ENCODE measurements at places on chromosomes 4 and X. TPM values are rescaled to one million over a fixed set of nuclear protein-coding genes. Genes with fewer than 3 reads are reported as not detected.

The MAGEA9B gene
- not detected for total RNA-seq

The FAM184B gene
- total RNA-seq = under 0.01 TPM

The TLR2 gene
- total RNA-seq = 0.44 TPM

The LAS1L gene
- 38.0 TPM for total RNA-seq

The NEIL3 gene
- 14.6 TPM for total RNA-seq

The ZAR1 gene
- under 0.01 TPM for total RNA-seq

The SH3TC1 gene
- 2.0 TPM for total RNA-seq

The CTPS2 gene
- total RNA-seq = 10.0 TPM

The ZDHHC15 gene
- 0.11 TPM for total RNA-seq

The PNMA6A gene
- total RNA-seq = 3.5 TPM

The TMEM150C gene
- 0.44 TPM for total RNA-seq

The CITED1 gene
- 0.37 TPM for total RNA-seq

The SPATA4 gene
- 0.37 TPM for total RNA-seq

The RCHY1 gene
- total RNA-seq = 25.7 TPM

The DSPP gene
- total RNA-seq = not detected

The PDZD4 gene
- 0.22 TPM for total RNA-seq

The RELL1 gene
- 90.5 TPM for total RNA-seq

The TAF9B gene
- 24.9 TPM for total RNA-seq

The SORBS2 gene
- 3.1 TPM for total RNA-seq

The MAGEC1 gene
- not detected for total RNA-seq

The EDNRA gene
- total RNA-seq = 3.5 TPM

The PDLIM5 gene
- 157 TPM for total RNA-seq

The LRCH2 gene
- total RNA-seq = 15.8 TPM

The SSX3 gene
- total RNA-seq = not detected

The CXCL1 gene
- total RNA-seq = 2.9 TPM

The MBNL3 gene
- 1.5 TPM for total RNA-seq

The ETDB gene
- not detected for total RNA-seq

The STAP1 gene
- total RNA-seq = not detected

The PABPC5 gene
- total RNA-seq = 2.5 TPM

The STK32B gene
- total RNA-seq = 1.1 TPM

The SMAD1 gene
- total RNA-seq = 16.4 TPM

The DDX60 gene
- total RNA-seq = 26.1 TPM

The NDST4 gene
- total RNA-seq = 0.66 TPM

The TRIML2 gene
- total RNA-seq = not detected

The GPR143 gene
- total RNA-seq = not detected

The CCKAR gene
- not detected for total RNA-seq

The CXCL13 gene
- total RNA-seq = not detected

The MAGEB2 gene
- total RNA-seq = not detected

The DDX53 gene
- not detected for total RNA-seq

The TMPRSS11F gene
- not detected for total RNA-seq

The CXorf51A gene
- not detected for total RNA-seq

The OCRL gene
- total RNA-seq = 22.5 TPM

The KLHL4 gene
- total RNA-seq = 4.8 TPM

The CSAG1 gene
- not detected for total RNA-seq

The AMOT gene
- total RNA-seq = 3.9 TPM

The TKTL1 gene
- total RNA-seq = not detected

The SERPINA7 gene
- total RNA-seq = not detected

The GAGE12C gene
- not detected for total RNA-seq

The GSPT2 gene
- 8.4 TPM for total RNA-seq

The ADGRG2 gene
- total RNA-seq = not detected

The SHISA3 gene
- total RNA-seq = 0.12 TPM

The GPR82 gene
- not detected for total RNA-seq

The PDE6B gene
- total RNA-seq = 0.22 TPM
